ENCODE measurements at places on chromosomes 2 and 18.

DNA sequence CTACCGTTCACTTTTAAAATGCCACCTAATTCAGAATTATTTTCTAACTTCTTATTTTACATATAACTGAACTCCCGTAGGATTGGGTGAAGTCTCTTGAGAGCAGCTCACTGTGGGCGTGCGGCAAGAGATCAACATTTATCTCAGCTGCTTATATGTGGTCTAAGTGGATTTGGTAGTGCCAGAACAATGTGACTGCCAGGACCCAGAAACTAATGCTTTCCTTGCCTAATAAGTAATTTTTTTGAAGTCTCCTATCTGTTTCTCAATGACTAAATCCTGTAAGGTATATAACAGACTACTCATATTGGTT, 11.2 kb upstream of the NFE2L2 start:
- DNase-seq, result no peak

DNA sequence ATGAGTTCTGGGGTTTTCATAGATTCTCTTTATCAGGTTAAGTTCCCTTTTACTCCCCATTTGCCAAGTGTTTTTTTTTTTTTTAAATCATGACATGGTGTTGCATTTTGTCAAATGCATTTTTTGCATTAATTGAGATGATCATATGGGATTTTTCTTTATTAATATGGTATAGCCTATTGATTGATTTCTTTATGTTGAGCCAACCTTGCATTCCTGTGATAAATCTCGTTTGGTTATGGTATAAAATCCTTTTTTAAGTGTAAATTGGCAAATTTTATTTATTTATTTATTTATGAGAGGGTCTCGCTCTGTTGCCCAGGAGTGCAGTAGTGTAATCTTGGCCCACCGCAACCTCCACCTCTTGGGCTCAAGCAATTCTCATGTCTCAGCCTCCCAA, 81.5 kb upstream of the ACVR1 start:
- no peak for DNase-seq

GRCh38 chr2:129913695-129914495, 65.6 kb upstream of the RAB6C start:
- no peak for DNase-seq

GRCh38 chr18:70046207-70046606, 98.5 kb upstream of the CD226 start:
- DNase-seq, result no peak

DNA sequence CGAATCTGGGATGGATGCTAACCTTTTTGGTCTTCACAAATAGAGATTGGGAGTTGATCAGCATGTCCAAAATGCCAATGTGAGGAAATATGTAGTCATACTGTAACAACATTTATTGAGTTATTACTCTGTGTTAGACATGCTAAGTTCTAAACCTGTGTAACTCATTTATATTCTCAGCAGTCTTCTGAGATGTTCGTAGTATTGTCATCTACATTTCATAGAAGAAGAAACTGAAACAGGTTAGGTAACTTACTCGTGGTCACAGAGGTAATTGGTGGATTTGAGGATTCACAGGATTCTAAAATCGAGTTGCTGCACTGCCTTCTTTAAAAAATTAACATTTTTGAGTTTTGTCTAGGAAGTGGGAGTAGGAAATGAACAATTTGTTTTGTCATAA, 162.1 kb downstream of the UBE2E3 start:
- DNase-seq, result no peak

DNA sequence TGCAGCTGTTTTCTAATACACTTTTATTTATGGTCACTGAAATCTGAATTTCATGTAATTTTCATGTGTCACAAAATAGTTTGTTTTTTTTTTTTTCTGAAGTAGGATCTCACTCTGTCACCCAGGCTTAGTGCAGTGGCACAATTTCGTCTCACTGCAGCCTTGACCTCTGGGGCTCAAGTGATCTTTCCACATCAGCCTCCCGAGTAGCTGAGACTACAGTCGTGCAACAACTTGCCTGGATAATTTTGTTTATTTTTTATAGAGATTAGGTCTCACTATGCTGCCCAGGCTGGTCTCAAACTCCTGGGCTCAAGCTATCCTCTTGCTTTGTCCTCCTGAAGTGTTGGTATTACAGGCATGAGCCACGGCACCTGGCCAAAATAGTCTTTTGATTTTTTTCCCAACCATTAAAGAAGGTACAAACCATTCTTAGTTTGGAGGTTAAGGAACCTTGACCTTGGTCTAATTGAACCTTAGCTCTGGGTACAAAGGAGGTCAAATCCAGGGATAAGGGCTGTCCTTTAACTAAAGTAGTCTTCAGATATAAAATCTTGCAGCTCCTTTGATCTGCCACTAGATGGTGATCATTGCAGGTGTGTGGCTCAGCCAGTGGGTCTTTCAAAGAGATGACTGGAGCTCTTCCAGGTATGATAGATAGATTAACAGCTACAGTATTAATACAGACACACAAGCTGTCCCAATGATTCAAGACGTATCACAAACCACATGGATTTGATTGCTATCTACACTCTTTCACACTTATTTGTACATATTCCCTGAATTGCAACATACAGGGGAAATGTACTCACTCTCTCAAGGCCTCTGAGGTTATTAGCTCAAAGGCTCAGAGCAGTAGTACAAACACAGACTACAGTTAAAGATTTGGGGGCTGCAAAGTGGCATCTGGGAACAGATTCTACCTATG, 4.7 kb upstream of the KRCC1 start:
- DNase-seq, result peak; percentile 66

DNA sequence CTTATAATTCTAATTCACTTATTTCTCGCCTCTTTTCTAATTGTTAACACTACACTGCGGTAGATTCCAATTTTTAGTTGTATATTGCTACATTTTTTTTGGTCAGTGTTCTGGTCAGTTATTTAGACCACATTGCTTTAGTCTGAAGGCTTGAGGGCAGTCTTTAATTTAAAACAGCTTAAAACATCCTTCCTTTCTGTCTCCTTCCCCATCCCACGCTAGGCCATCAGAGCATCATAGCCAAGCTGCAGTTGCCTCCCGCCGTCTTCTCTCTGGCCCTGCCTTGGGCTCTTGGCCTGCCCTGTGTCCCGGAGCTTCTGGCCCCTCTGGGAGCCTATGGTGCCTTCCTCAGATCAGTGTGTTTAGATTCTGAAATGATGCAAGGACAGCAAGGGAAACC, 52.6 kb upstream of the GLI2 start:
- no peak for DNase-seq

- peak; percentile 21 for DNase-seq
These were observed 40.2 kb upstream of the EML4 start for GRCh38 chr2:42128721-42129486.

DNA sequence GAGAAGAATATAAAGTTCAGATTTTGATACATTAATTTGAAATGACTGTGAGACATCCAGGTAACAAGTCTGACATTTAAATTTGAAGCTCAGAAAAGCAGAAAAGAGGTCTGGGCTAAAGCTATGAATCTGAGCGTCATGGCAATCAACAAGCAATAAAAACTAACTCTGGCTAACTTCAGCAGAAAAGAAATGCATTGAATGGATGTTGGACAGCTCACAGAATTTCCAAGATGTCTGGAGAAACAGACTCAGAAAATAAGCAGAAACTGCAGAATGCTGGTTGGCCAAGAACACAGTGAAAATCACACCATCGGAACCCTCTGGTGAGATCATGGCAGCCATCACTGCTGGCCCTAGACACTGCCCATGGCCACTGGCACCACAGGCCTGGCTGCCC, 366.6 kb downstream of the METTL4 start:
- DNase-seq, result no peak

DNA sequence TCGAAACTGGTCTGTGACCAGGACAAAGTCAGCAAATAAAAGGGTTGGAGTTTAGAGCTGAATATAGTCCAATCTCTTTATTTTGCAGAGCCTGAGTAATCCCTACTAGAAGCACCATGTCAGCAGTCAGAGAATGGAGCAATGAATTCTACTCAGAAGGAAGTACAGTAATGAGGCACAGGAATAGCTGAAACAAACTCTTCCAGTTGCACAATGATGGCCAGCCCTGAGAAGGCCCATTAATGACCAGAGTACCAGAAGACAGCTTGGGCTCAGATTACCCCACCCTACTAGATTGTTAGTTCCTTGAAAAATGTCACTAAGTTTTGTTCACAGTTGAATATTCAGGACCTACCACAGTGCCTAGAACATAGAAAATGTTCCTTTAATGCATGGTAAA, 40.3 kb upstream of the SCG2 start:
- DNase-seq, result no peak

GRCh38 chr2:31137211-31138036, 816 bp downstream of the GALNT14 start:
- peak; percentile 27 for DNase-seq

DNA sequence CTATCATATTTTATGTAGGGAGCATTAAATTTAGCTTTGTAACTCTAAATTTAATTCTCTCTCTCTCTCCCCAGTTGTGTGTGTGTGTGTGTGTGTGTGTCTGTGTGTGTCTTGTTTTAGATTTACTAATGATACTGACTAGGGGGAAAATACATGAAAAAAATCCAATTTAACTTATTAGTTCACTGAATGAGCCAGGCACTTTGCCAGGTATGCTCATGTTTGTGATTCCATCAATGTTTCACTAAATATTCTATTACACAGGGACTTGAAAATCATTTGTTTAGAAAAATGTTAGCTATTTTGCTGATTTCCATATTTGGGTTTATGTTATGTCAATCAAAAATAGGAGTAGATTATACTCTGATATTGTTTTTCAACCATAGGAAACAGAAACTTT, 203.7 kb upstream of the ZNF804A start:
- no peak for DNase-seq

DNA sequence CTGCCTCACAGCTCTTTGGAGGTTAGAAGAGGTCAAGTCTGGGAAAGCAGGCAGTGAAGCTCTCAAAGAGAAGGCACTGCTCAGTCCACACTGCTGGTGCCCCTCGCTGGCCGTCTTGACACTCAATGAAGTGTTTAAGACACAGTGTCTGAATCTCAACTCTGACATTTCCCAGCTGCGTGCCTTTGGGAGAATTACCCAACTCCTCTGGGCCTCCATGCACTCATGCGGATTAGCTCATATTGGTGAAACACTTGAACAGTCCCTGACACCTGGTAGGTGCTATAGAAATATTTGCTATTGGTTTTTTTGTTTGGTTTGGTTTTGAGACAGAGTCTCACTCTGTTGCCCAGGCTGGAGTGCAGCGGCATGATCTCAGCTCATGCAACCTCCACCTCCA, 281.0 kb downstream of the SRBD1 start:
- DNase-seq, result no peak

DNA sequence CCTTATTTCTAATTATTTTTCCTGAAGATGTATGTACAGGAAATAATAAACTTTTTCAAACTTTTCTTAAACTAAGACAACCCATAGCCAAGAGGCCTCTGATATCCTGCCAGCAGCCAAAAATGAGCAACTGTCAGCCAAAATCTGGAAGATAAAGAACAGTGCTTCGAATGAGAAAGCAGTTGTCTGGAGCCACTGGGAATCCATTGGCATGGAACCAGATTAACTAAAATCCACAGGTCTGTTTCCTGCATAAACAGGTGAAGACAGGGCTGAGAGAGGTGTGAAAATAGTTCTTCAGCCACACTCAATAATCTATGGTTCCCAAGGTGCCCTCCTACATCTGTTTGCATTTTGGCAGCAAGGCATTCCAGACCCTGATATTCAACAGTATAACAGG, 1076.7 kb upstream of the PIK3C3 start:
- no peak for DNase-seq

- DNase-seq, result no peak
These were observed 20.1 kb upstream of the SELENOI start for GRCh38 chr2:26325851-26326250.

DNA sequence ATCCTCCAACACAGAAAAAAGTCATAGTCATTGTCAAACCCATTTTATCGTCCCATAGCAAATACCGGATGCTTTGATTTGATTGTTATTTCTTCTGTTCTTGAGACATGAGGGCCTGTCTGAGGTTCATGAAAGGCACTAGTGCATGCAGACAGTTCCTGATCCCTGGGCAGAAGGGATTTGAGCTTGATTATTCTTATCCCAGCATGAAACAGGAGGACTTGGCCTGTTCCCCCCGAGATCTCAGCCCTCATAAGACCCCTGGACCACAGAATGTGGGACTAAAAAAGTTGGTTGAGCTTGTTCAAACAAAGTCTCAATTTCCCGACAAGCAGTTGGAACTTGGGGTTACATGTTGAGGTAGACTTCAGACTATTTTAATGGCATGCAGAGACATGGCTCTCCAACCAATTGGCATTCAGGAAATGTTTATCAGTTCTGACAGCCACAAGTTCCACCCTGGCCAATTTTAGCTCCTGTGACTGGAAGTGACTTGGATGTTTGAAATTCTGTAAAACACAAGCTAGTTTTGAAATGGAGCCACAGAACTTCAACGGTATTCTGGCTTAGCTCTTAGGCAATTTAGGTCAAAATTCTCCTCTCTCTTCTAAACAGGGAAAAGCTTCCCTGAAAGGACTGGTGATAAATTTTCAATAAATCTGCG, 366.9 kb upstream of the SLC14A2 start:
- no peak for DNase-seq

DNA sequence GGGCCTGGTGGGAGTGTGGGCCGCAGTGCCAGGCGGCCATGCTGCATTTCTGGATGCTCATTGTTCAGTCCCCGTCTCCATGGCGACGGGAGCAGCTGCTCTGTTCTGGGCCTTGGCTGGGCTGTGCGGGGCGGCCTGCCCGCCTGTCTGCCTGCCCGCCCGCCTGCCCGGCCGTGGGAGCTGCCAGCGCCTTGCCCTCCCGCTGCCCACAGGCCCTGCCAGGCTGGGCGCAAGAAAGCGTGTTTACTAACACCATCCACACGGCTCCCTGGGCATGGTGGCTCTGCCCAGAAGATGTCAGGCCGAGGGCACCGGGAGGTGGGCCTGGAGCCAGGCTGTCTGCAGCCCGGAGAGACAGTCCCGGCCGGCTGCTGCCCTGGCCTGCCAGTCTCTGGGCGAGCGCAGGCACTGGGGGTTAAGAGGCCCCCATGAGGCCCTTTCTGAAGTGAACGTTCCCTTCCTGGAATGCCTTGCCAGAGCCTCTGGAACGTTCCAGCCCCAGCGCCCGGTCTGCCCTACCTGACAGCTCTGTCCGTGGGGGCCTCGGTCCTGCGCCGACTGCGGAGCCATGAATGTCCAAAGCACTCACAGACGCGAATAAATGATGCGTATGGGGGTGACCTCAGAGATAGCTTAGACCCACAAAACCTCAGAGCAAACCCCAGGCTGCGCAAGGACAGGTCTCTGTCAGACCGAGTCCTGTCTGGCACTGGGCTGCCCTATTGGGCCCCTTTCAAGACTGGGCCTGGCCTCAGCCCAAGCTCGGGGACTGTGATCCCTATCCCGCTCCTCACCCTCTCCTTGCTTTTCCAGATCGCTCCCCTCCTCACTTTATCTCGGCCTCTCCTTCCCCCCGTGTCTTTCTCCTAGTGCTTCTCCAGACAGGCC, 44.3 kb downstream of the MYCN start:
- DNase-seq, result no peak

All from GM10248 (cell line).